ENCODE measurements at places on chromosomes 16 and 17.
A peak's percentile ranks its signal among the peaks of the same experiment; 100 is the strongest.

DNA sequence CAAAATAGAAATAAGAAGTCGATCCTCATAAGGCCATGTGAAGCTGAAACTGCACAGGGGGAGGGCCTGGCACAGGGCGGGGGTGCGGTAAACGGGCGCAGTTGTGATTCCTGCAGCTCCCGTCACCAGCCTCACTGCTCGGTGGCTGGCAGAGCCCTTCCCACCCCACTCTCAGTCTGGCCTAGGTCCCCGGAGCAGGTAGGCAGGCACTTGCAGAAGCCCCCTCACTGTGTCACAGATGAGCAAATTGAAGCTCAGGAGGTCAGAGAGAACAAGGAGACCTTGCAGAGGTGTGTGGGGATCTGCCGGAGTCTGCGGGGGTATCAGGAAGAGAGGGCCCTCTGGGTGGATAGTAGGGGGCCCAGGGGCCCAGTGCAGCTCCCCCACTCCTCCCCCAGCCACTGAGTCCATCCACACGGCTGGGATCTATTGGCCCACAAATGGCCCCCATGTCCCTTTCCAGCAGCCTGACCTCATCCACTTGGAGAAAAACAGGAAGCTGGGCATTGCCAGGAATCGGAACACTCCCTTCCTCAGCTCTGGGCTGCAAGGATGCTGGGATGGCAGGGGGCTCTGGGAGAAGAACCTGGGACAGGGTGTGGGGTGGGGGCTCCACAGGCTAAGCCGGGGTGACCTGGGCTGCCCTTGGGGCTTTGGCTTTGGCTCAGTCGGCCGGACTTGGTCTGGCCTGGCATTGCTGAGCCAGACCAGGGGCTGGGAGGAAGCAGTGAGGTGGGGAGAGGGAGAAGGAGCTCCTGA lies 21.4 kb upstream of the MAP3K14 start:
- DNase-seq = no peak

- DNase-seq = peak; percentile 43
These were observed 58.6 kb upstream of the TNRC6A start for GRCh38 chr16:24670623-24671454.

- no peak for DNase-seq
These were observed at the start of gene CCL13 for GRCh38 chr17:34356194-34356593. TSS of gene CCL13 (plus strand) at chr17:34356480. CDS start at chr17:34356527, 47 bp downstream.

DNA sequence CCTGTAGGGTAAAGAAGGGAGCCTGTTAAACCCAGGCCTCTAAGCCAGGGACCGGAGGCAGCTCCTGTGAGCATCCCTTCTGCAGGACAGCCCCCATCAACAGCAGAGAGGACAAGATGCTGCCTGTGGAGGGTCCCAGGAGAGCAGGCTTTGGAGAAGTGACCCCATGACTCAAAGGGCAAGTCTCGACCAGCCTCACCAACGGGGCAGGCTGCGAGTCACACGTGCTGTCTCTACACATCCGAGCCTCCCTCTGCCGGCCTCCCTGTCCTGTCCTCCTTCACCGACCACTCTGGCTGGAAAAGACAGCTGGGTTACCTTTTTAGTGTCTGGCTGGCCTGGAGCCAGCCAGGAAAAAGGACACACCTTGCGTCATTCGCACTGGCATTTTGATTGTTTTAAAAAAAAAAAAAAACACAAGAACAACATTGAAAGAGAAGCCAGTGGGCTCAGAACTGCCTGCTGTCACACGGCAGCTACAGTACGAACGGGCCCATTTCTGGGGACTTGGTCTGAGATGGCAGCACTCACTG lies 74.5 kb upstream of the RCVRN start:
- DNase-seq = no peak

DNA sequence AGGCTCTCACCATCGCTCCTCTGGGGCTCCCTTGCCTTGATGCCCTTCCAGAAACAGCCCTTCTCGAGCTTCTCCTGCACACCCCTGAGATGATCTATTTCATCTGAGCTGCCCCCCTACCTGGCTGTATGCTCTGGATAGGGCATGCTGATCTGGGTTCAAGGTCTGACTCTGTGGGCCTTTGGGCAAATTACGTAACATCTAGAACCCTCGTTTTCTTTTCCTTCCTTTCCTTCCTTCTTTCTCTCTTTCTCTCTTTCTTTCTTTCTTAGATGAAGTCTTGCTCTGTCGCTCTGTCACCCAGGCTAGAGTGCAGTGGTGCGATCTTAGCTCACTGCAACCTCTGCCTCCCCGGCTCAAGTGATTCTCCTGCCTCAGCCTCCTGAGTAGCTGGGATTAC lies 20.3 kb downstream of the TNS4 start:
- no peak for DNase-seq

GRCh38 chr16:73032541-73033270 lies 15.2 kb downstream of the ZFHX3 start:
- no peak for DNase-seq

GRCh38 chr16:12245921-12246720 lies 269.6 kb downstream of the SNX29 start:
- DNase-seq = no peak

DNA sequence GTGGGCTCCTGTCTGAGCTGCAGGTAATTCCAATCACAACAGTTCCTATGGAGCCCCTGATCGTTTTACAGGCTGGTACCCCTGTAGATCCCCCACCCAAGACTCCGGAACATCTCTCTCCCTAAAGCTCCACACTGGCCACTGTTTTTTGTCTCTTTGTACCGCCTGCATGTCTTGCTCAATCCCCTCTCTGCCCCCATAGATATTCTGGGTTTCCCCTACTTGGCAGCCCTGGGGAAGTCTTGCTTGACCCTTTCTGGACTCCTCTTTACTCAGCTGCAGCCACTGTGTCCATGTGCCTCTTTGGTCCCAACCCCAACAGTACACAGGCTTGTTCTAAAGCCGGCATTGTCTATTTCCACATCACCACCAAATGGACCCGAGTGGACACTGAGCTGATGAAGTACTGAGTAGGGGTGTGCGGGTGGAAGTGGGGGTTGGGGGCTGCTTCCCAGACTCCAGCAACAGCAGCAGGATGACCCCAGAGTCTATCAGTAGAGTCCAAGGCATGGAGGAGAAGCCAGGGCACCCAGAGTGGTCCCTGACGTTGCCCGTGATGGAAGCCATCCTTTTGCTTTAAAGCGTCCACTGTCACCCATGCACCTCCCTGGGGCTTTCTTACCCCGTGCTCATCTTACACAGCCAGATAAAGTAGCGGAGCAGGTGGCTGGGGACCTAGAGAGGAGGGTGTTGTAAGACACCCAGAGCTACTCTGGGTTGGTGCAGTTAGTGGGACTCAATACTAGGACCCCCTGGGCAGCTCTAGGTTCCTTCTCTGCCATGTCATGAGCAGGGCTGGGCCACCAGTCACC lies 6.4 kb downstream of the CD300LB start:
- no peak for DNase-seq

GRCh38 chr16:69012906-69013305 lies 92.5 kb upstream of the HAS3 start:
- DNase-seq = no peak

DNA sequence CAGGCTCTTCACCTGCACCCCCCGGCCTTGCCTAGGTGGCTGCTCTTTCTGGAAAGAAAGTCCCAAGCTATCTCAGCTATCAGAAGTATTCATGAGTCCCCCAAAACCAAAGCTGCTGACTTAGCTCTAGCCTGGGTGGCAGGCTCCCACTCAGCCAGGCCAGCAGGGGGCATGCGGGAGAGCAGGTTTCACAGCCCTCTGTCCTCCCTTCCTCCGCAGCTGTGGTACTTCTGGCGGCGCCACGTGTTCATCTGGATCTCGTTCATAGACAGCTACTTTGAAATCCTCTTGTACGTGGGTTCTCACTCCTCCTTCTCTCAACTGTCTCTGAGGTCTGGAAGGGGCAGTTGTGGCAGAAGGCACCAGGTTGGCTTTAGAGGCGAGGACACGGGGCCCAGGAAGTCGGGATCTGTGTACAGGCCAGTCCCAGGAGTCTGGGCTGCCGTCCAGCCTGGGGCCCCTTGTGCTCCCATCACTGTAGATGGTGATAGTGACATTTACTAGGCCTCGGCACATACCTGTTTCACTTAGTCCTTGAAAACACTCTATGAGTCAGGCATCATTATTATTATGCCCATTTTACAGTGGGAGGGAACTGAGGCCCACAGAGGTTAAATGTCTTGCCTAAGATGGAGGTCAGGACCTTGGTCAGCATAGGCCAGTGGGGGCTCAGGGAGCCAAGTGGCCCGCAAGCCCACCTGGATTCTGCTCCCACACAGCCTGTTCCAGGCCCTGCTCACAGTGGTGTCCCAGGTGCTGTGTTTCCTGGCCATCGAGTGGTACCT lies 12.9 kb downstream of the TRPV2 start:
- no peak for DNase-seq

GRCh38 chr17:21129023-21129681 lies 2.4 kb downstream of the DHRS7B start:
- DNase-seq = no peak

GRCh38 chr17:49343273-49343672 lies 18.8 kb downstream of the ZNF652 start:
- no peak for DNase-seq

- DNase-seq = no peak
These were observed 9.6 kb downstream of the CDH5 start for GRCh38 chr16:66376114-66376513.
